ENCODE measurements at places on chromosomes 12 and 14. TPM values are rescaled to one million over a fixed set of nuclear protein-coding genes. Genes with fewer than 3 reads are reported as not detected.
A peak's percentile ranks its signal among the peaks of the same experiment; 100 is the strongest.

KLRC1 gene
- not detected for total RNA-seq

KRT73 gene
- not detected for total RNA-seq

CIROP gene
- total RNA-seq, result not detected

KRT80 gene
- 8.8 TPM for total RNA-seq

DNA sequence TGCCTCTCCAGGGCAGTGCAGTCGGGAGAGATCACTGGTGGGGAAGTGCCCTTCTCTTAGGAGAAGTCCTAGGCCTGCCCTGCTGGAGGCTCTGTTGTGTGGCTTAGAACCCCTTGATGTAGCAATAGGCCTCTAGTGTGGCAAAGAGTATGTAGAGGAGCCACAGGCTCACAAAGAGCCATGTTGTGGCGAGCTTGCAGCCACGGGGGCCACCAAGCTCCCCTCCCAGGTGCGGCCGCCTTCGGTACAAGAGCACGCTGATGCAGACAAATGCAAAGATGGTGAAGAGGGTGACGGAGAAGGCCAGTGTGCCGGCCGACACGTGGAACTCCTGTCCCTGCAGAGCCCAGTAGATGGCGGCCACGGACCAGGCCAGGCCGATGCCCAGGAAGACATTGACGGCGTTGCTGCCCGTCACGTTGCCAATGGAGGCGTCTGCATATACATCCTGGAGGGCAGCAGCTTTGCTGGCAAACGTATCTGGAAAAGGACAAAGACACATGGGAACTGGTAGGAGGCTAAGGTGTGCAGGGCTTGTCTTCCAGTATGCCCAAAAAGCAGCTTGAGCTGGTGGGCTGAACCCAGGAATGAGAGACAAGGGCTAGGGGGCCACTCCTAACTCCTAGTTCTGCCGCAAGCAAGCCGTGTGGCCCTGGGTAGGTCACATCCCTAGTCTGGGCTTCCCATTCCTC, 142.8 kb downstream of the SLC8A3 start:
- H3K4me1 ChIP-seq, result no peaks in the 10 kb centered on the region
- H3K27me3 ChIP-seq, result peaks cover 19% of the 10 kb centered on the region
- no peak overlapping the region for H3K27ac ChIP-seq
- H3K36me3 ChIP-seq, result no peaks in the 10 kb centered on the region
- no peak overlapping the region for H3K4me3 ChIP-seq

- no peak overlapping the region for H3K27ac ChIP-seq
- no peak overlapping the region for H3K4me3 ChIP-seq
- H3K4me1 ChIP-seq, result no peaks in the 10 kb centered on the region
- peaks cover 16% of the 10 kb centered on the region for H3K36me3 ChIP-seq
Observed at GRCh38 chr14:67345583-67345982, 14.0 kb downstream of the ATP6V1D start.

GRCh38 chr14:102616799-102617198, 24.4 kb downstream of the RCOR1 start:
- H3K36me3 ChIP-seq, result peaks cover 4% of the 10 kb centered on the region
- no peak for DNase-seq
- H3K27ac ChIP-seq, result no peak overlapping the region
- no peaks in the 10 kb centered on the region for H3K27me3 ChIP-seq

DNA sequence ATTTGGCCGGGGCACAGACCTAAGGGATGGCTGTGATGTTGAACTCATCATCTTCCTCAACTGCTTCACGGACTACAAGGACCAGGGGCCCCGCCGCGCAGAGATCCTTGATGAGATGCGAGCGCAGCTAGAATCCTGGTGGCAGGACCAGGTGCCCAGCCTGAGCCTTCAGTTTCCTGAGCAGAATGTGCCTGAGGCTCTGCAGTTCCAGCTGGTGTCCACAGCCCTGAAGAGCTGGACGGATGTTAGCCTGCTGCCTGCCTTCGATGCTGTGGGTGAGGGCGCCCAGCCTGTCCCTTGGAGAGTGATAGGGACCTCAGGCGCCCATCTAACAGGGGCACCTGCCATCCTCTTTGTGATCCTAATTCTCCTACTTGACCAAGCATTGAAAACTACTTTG, 12.4 kb downstream of the OAS3 start:
- no peak for DNase-seq
- H3K4me1 ChIP-seq, result no peaks in the 10 kb centered on the region
- no peaks in the 10 kb centered on the region for H3K27me3 ChIP-seq
- no peak overlapping the region for H3K27ac ChIP-seq
- no peaks in the 10 kb centered on the region for H3K36me3 ChIP-seq

DNA sequence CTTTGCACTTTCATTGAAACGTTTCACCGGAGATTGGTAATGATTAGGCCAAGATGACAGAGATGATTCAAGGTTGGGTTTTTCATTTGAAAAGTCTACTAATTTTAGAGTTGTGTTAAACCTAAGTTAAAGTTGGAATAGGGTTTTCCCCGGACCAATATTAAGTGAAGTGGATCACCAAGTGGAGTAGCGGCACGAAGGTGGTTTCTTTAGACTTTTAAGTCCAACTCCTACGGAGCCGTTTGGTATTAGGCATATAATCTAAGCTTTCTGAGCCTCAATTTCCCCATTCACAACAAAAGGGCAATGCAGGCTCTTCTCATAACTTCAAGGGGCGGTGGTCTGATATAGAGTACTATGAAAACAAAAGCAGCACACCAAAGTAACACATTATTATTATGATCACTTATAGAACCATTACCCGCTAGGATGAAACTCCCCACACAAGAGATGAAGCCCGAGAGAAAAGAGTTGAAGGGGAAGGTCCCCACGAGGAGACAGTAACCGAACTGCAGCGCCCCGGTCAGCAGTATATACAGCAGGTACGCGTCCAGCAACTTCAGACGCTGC, 413 bp downstream of the DAD1 start:
- peak overlapping the region; percentile 93 for H3K4me3 ChIP-seq
- H3K27me3 ChIP-seq, result 0 out of 2 replicates have a peak, but pooled peaks cover 6% of the 10 kb centered on the region
- no peaks in the 10 kb centered on the region for H3K36me3 ChIP-seq
- no peak for DNase-seq

DNA sequence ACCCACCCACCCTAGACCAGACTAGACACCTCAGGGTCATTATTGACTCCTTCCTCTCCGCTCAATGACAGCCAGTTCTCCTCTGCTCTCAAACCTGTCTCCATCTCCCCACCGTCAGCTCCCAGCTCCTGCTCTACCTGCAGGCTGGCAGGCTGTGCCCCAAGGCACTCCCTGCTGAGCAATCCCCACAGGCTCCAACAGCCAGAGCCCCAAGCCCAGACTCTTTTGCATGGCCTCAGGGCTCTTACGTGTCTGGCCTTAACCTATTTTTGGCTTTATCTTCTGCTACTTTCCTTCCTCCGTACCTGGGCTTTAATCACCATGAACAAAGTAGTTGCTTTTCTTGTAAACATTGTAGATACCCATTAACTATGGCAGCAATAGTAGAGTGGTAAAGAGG, 162.9 kb upstream of the PRMT8 start:
- H3K27ac ChIP-seq, result no peak overlapping the region
- no peak for DNase-seq
- no peaks in the 10 kb centered on the region for H3K27me3 ChIP-seq
- H3K4me3 ChIP-seq, result no peak overlapping the region

GRCh38 chr14:91890291-91890749, 23.0 kb upstream of the TC2N start:
- no peak overlapping the region for H3K4me3 ChIP-seq
- no peak for DNase-seq
- no peak overlapping the region for H3K27ac ChIP-seq
- no peaks in the 10 kb centered on the region for H3K4me1 ChIP-seq
- H3K27me3 ChIP-seq, result no peaks in the 10 kb centered on the region

DNA sequence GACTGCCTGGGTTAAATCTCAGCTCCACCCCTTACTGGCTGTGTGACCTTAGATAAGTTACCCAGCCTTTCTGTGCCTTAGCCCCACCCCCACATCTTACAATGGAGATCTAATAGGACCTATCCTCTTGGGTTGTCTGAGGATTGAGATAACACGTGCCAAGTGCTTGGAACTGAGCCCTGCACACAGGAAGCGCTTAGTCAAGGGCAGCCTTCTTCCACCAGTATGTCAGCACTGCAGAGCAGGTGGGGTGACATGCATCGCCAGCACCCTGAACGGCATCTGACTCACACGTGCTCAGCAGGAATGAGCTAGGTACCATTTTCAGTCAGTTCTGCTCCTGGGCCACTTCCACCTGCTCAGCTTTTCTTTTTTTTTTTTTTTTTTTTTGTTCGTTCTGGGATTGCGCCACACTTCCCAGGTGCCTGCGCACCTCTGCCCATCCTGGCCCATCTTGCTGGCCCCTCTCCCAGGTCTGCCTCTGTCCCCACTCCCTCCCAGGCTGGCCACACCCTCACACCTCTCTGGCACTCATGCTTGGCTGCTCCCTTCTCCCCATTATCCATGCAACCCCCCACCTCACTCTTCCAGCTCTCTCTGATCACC, 19.6 kb downstream of the LGMN start:
- H3K4me1 ChIP-seq, result peaks cover 14% of the 10 kb centered on the region
- no peak for DNase-seq
- no peak overlapping the region for H3K27ac ChIP-seq
- H3K4me3 ChIP-seq, result no peak overlapping the region
- no peaks in the 10 kb centered on the region for H3K27me3 ChIP-seq
- no peaks in the 10 kb centered on the region for H3K36me3 ChIP-seq

DNA sequence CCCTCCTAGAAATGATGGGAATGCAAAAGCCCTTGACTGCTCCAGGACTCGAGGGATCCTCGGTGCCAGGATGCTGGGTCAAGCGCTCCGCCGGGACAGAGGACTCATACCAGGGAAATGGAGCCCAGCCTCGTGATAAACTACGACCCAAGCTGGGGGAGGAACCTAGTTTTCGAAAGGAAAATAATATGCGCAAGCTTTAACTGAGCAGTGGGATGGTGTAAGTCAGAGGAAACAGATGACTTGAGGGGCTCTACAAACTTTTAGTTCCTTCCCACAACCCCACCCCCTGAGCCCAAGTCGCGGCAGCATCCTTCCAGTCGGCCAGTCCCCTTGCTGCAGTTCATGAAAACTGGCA, 654 bp upstream of the SUPT16H start:
- no peaks in the 10 kb centered on the region for H3K27me3 ChIP-seq
- DNase-seq, result no peak

- no peak overlapping the region for H3K4me3 ChIP-seq
- peaks cover 16% of the 10 kb centered on the region for H3K27me3 ChIP-seq
- no peaks in the 10 kb centered on the region for H3K4me1 ChIP-seq
- no peak for DNase-seq
Observed at GRCh38 chr12:107477947-107478610, 207.5 kb upstream of the PWP1 start.

GRCh38 chr12:107373238-107373809, 280.0 kb upstream of the CRY1 start:
- no peak overlapping the region for H3K27ac ChIP-seq
- H3K27me3 ChIP-seq, result no peaks in the 10 kb centered on the region
- no peak for DNase-seq
- H3K4me3 ChIP-seq, result no peak overlapping the region
- H3K36me3 ChIP-seq, result no peaks in the 10 kb centered on the region

Measured in HCT116 (cell line).